ENCODE measurements at places on chromosomes 16 and 17.

GRCh38 chr16:75237398-75238131 lies 13.9 kb downstream of the BCAR1 start:
- DNase-seq, result no peak

- no peak for DNase-seq
These were observed 128.4 kb upstream of the RCVRN start for GRCh38 chr17:10033449-10033848.

DNA sequence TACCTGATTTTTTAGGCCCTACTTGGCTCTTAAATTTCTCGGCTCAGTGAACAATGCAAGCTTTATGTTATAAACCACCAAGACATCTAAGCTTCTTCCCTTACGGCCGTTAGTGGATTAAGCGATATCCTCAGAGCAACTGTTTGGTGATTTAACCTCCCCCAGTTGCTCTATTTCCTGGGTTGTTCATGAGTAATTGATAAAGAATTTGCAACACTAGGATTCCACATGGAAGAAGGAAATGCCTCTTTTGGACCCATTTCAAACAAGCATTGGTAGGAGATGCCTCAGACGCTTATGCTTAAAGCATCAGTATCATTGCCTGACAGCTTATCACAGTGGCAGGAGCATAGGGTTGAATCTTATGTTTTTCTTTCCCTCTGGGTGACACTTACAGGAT lies 65.3 kb downstream of the RBFOX1 start:
- DNase-seq, result no peak

GRCh38 chr16:50667497-50668367 lies 13.4 kb downstream of the SNX20 start:
- no peak for DNase-seq

- DNase-seq, result no peak
These were observed 19.8 kb upstream of the LYRM9 start for GRCh38 chr17:27912964-27913363.
